Midbrain (tissue), 1 donor: ENCODE measurements at places on chromosomes 2 and 18.
A peak's percentile ranks its signal among the peaks of the same experiment; 100 is the strongest.

GRCh38 chr2:108936866-108937265 lies 52.2 kb downstream of the EDAR start:
- DNase-seq: peak; percentile 26

- no peak for DNase-seq
These were observed 24.4 kb upstream of the ERMN start for GRCh38 chr2:157349949-157350515.

GRCh38 chr2:26978061-26978596 lies 7.7 kb downstream of the MAPRE3 start:
- DNase-seq: no peak

DNA sequence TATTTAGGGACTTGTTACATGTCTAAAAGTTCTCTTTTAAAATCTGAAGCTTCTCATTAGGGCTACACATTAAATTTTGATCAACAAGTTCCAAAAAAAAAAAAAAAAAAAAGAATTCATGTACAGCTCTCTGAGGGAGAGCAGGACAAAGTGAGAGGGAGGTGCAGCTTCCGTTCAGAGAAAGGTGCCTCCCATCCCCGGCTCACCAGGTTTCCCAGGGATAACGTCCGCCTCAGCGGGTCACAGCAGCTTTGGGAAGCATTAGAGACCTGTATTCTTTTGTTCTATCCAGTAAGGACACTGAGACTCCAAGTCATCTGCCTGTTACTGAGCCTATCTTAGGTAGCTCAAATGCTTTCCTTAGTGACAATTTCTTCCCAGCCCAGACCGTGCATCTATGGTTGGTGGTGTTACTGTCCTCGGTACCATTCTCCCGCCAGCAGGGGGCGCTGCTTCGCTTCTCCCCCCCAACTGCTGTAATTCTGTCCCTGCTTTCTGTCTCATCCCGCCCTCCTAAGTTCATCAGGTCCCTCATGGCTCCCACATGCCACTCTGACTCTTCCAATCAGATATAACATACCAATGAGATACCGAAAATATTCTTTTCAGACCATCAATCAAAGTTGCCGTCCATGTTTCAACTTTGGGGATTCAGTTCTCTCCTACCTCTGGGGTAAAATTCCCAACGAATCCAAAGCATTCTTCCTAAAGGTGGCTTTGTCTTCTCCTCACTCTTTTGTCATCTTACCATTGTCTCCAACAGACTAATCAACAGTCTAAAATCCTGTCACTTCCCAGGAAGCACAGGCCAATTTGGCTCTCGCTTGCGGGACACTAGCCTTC lies 466.5 kb downstream of the METTL4 start:
- DNase-seq: peak; percentile 54

GRCh38 chr18:37778417-37779165 lies 213.0 kb upstream of the CELF4 start:
- DNase-seq: peak; percentile 76

- no peak for DNase-seq
These were observed 155.4 kb upstream of the SLC35G4 start for GRCh38 chr18:11454040-11454439.

- no peak for DNase-seq
These were observed 37.1 kb upstream of the ZCCHC2 start for GRCh38 chr18:62485684-62486083.

GRCh38 chr2:41621095-41621494 lies 426.7 kb upstream of the PKDCC start:
- no peak for DNase-seq

DNA sequence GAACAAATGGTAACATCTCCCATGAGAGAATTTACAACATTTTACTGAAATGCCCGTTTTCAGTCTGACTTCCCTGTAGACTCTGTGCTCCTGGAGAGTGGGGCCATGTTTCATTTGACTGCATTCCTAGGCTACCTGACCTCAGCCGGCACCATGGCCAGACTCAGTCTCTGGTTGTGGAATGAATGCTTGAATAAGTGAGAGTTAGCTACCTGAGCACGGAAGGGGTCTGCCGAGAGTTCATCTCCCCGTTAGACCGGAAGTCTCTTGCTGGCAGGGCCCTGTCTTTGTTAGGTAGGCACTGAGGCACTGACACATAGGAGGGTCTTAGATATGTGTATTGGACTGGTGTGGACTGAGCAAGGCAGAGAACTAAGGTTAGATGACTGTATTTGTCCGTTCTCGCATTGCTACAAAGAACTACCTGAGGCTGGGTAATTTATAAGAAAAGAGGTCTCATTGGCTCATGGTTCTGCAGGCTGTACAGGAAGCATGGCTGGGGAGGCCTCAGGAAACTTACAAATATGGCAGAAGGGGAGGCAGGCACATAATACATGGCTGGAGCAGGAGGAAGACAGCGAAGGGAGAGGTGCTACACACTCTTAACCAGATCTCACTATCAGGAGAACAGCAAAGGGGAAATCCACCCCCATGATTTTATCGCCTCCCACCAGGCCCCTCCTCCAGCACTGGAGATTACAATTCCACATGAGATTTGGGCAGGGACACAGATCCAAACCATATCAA lies 271.2 kb downstream of the GLI2 start:
- DNase-seq: no peak

DNA sequence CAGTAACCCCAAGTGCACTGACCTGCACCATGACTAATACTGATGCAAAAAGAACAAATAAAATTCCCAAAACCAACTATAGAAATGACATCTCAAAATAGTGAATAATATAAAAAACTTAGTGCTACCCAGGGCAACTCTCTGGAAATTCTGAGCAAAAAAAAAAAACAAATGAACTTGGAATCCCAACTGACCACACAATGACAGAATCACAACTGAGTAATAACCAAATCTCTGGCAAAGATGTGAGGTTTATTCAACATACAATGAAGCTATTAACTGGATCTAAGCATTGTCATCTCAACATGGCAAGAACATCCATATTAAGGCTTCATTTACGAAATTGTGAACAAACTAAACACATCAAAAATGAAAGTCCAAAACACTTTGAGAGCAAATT lies 22.7 kb downstream of the EXOC6B start:
- peak; percentile 38 for DNase-seq

- DNase-seq: no peak
These were observed 70.5 kb upstream of the CCBE1 start for GRCh38 chr18:59767732-59768131.

DNA sequence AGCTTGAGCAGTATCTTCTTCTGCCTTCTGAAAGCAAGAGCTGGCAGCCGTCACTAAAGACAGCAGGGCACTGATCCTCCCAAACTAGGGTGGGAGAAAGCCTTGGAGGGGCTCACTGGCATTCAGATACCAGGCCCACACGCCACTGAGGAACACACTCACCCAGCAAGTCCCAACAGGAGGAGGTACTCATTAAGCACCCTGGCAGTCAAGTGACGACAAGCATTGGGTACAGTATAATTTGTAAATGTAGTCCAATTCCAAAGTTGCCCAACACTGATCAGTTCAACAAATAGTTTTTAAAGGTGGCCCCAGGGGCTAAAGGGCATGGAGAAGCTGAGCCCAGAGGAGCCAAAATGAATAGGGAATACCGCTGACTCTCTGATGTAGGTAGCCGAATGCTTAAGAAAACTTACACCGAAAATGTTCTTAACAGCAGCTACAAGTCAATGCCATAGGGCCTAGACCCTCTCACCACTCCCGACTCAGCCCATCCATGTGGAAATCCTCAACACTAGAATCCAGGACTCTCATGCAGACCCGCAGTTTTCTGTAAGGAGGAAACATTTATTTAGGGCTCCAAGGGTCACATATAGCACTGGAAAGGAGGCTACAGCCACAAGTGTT lies 9.9 kb downstream of the LIMS2 start:
- no peak for DNase-seq

DNA sequence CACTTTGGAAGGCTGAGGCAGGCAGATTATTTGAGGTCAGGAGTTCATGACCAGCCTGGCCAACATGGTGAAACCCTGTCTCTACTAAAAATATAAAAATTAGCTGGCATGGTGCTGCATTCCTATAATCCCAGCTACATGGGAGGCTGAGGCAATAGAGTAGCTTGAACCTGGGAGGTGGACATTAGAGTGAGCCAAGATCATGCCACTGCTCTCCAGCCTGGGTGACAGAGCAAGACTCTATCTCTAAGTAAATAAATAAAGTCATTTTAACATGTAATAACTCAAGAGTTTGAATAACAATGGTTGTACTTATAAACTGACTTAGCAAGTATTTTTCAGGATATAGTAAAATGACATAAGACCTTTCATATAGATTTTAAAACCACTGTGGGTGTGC lies 169.3 kb upstream of the FN1 start:
- DNase-seq: no peak

DNA sequence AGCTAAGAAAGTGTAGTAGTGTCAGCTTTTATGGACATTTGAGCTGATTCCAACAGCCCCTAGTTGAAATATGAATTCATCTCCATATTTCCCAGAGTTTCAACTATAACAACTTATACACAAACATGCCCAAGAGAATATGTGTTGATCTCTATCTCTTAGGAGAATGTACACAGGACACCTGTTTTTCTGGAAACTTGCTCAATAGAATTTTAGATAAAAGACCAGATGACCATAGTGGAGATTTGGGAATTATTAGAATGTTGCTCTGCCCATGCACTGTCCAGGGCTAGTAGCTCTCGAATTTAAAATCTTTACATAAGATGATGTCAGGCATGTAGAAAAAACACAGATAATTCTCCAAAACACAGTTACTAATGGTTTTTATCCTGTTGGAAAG lies 162.3 kb upstream of the VRK2 start:
- DNase-seq: no peak

- DNase-seq: no peak
These were observed 368.0 kb upstream of the MYT1L start for GRCh38 chr2:2699121-2699505.

- DNase-seq: peak; percentile 14
These were observed 52.1 kb downstream of the NEMP2 start for GRCh38 chr2:190482451-190482850.

DNA sequence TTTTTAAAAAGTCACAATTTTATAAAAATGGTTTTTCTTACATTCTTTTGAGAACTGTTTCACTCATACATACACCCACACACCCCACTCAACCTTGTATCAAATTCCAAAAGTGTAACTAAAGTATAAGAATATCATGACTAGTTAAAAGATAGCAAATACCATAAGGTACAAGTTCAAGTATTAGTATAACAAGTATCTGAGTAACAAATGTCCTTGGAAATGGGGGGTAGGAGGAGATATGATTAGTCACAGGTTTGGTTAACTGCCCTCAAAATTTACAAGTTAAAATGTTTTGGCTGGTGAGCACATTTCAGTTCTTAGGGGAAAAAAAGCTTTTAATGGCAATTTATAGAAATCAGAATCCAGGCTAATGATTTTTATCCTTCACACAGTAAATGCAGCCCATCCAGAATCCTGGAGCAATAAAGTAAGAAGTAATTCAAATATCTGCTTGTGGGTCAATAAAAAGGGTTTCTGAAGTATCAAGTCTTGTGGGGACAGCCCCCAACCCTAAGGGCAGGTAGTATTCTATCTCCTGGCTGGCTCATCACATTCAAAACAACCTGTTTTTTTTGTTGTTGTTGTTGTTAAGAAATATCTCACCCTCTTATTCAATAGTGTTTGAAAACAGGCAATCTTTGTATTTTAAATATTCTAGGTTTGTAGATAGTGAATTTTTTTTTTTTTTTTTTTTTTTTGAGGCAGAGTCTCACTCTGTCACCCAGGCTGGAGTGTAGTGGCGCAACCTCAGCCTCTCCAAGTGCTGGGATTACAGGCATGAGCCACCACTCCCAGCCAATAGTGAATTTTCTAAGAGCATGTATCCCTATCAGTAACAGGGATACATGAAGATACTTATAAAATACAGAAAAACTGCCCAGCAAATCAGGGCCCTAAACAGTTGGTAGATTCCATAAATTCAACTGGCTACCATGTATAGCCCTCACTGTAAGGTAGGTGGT lies 14.5 kb downstream of the IAH1 start:
- DNase-seq: no peak

DNA sequence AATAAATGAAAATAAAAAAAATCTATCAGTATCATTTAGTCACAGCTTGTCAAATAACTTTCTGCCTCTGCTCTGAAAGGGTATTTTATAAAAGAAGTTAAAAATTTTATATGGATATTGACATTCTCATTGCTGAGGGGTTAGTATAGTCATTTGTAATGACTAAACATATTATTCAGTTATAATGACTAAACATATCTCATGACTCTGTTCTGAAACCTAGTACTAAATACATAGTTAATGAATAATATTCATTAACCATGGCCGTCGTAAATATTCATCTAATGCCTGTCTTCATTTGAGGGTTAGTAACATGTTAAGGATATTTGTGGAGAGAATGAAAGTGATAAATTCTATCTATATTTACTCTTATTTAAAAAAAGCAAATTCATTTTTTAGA lies 69.1 kb upstream of the MAP4K3 start:
- DNase-seq: no peak

DNA sequence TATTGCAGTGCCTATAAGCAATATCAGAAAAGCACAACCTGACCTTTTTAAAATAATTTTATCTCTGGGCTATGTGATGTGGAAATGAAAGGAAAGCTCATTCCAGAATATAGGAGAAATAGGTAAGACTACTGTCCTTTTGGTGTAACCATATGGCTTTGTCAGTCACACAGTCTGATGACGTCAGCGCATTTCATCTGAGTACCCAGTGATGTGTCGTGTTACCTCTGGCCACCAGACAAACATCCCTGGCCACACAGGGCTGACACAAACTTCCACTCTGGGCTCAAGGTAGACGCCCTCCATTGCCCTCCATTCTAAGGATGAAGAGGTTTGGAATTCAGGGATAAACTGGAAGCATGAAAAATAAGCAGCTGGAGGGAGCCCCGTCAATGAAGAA lies 506.7 kb downstream of the CMPK2 start:
- DNase-seq: no peak

GRCh38 chr2:201608021-201608420 lies 35.3 kb downstream of the TMEM237 start:
- DNase-seq: no peak

DNA sequence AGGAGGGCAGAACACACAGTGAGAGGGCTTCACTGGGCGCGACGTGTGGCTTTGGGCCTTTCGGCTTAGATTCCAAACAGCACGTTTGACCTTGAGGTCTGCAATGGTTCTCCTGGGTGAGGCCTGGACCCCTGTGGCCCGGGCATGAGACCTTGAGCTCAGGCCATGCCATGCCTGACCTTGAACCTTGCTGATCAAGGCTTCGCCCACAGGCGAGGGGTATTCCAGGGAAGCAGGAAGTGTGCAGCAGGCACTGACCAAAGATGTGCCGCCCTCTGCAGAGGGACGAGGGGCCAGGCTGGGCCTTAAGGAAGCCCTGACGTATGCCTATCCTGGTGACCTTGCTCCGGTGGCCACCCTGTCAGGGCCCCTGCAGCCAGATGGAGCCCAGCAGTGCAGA lies 178.3 kb upstream of the HDAC4 start:
- DNase-seq: no peak

GRCh38 chr2:8984157-8984556 lies 19.3 kb downstream of the MBOAT2 start:
- DNase-seq: no peak

DNA sequence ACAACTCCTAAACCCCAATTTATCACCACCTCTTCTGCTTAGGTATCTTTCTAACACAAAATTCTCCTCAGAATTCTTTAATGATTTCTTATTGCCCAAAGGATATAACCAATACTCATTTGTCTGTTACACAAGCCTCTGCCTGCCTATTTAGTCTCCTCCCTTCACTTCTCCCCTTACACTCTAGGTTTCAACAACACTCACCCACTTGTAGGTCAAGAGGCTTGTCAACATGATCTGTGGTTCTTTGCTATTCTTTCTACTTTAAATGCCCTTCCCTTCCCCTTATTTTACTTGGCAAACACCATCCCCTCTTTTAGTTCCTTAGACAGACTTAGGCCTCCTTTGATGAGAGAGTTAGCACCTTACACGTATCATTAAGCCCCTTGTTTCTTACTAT lies 69.0 kb upstream of the C2orf15 start:
- no peak for DNase-seq

GRCh38 chr18:45617284-45617683 lies 2.0 kb downstream of the SLC14A2 start:
- DNase-seq: no peak
